ENCODE measurements at places on chromosomes 16 and 17.
A peak's percentile ranks its signal among the peaks of the same experiment; 100 is the strongest.

DNA sequence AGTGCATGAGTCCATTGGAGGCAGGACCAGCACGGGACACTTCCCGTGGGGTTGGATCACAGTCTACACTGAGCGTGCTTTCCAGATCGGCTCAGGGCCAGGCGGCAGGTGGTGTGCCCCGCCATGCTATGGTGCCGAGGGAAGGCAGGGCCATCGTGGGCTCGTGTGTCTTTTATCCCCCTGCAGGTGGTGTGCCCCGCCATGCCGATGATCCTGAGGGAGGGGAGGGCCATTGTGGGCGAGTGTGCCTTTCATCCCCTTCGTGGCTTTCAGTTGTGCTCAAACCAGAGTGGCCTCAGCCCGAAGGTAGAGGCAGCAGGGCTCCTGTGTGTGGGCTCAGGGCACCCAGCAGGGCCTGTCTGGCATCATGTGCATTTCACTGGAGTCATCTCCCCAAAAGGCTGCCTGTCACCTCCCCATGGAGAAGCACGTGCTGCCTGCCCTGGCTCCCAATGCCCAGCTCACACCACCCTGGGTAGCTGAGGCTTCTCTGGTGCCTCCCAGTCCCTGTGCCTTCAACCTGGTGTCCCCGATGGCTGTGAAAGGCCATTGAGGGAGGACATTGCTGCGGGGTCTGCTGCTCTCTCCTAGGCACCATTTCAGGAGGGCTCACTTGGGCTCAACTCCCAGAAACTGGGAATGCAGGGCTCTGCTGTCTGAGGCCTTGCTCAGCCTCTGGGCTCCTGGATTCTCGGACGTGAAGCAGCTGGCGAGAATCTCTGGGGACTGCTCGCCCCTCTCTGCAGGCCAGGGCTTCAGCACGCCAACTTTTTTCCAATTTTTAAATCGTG lies 207.6 kb downstream of the NPIPB11 start:
- DNase-seq: no peak

GRCh38 chr17:76791053-76791980 lies 53.4 kb downstream of the MFSD11 start:
- no peak for DNase-seq

DNA sequence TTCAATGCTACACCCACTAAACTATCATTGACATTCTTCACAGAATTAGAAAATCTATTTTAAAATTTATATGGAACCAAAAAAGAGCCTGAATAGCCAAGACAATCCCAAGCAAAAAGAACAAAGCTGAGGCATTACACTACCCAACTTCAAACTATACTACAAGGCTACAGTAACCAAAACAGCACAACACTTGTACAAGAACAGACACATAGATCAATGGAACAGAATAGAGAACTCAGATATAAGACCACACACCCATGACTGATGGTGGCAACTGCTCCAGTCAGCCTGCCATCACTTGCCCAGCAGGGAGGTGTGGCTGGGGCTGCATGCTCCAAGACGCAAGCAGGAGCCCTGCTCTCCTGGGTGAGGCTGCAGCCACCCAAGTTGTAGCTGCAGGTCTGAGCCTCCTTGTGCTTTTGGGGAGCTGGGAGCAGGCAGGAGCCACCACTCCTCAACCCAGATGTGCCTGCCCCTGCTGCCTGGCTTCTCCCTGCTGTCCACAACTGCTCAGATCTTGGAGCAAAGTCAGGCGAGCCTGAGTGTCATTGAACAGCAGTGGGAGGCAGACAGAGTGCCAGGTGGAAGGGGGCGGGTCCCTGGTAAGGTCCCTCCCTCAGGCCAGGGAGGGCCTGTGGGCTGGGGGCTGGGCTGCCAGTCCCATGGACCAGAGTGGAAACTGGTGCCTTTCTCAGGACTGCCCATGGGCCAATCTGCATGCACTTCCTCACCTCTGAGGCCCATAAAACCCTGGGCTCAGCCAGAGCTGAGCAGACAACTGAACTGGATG lies 24.7 kb downstream of the SSH2 start:
- no peak for DNase-seq

GRCh38 chr17:27521281-27522027 lies 65.2 kb downstream of the KSR1 start:
- no peak for DNase-seq

DNA sequence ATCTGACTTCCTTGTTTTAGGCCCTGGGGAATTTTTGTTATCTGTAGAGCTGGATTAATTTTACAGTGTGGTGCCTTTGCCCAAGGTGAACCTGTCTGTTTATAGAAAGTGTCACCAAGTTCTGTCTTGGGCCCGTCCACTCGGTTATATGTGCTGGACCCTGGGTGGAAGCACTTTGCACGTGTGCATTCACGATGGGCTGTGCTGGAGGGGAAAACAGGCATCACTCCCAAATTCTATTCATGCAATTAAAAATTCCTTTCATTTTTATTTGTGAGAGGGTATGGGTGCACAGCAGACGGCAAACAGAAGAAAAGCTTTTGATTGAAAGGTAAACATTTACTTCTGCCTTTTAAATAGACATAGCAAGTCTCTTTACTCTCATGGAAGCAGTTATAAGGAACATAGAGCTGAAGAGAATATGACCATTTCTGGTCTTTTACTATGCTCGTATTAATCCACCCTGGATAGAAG lies 101.2 kb downstream of the WWOX start:
- DNase-seq: no peak

DNA sequence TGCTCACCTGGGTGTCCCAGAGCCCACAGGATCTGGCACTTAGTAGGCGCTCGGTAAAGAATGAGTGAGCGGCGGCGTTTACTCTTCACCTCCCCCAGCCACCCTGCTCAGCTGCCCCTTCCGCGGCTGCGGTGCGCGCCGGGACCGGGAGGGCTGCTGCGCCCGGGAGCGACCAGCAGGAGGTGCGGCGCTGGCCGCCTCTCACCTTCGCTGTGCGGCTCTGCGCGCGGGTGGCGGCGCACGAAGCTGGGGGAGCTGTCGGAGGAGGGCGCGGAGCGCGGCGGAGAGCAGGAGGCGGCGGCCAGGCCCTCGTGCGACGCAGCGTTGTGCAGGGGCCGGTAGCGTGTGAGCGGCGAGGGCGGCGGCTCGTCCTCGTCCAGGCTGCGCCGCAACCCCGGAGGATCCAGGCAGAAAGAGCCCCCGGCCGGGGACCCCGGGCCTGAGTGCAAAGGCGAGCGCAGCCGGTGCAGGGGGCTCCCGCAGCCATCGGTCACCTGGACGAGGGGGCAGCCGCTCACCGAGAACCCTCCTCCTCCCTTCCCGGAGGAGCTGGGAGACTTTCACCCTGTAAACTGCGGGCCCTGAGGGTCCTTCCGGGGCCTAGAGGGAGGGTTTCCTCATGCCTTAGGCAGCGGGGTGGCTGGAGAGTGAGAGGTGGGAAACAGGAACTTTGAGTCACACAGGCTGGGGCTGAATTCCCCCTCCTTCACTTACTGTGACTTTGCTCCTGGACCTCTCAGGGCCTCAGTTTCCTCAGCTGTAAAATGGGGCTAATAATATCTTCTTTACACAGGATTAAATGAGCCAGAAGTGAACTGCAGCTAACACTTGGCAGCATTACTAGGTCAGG lies 12.5 kb downstream of the SAMD14 start:
- DNase-seq: peak; percentile 61

- no peak for DNase-seq
Measured at GRCh38 chr17:66468241-66469087, 166.1 kb downstream of the PRKCA start.

GRCh38 chr17:51740531-51740930 lies 418.0 kb downstream of the CA10 start:
- no peak for DNase-seq

GRCh38 chr17:81484195-81484979 lies 28.2 kb downstream of the ACTG1 start:
- DNase-seq: peak; percentile 82

- no peak for DNase-seq
Measured at GRCh38 chr16:31148281-31148728, 1.6 kb downstream of the PRSS36 start.

GRCh38 chr17:8121681-8122421 lies 2.1 kb downstream of the HES7 start:
- DNase-seq: no peak

GRCh38 chr17:31627960-31628359 lies 231.1 kb downstream of the COPRS start:
- no peak for DNase-seq

DNA sequence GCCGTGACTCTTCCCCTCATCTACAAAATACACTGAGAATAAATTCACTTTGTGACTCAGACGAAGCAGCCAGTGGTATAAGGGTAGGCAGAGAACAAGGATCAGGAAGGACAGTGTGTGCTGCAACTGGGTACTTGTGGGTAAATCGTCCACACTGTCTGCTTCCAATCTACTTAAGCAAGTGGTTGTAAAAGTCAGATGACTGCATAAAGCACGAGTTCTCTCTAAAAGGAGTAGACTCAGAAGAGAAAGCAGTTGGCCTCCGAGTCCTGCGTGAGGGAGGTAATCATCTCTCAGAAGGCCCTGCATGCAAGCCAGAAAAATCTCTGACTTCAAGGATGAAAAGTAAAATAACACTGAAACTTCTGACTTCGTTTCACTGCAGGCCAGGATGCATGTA lies 43.1 kb downstream of the ANKFY1 start:
- no peak for DNase-seq

DNA sequence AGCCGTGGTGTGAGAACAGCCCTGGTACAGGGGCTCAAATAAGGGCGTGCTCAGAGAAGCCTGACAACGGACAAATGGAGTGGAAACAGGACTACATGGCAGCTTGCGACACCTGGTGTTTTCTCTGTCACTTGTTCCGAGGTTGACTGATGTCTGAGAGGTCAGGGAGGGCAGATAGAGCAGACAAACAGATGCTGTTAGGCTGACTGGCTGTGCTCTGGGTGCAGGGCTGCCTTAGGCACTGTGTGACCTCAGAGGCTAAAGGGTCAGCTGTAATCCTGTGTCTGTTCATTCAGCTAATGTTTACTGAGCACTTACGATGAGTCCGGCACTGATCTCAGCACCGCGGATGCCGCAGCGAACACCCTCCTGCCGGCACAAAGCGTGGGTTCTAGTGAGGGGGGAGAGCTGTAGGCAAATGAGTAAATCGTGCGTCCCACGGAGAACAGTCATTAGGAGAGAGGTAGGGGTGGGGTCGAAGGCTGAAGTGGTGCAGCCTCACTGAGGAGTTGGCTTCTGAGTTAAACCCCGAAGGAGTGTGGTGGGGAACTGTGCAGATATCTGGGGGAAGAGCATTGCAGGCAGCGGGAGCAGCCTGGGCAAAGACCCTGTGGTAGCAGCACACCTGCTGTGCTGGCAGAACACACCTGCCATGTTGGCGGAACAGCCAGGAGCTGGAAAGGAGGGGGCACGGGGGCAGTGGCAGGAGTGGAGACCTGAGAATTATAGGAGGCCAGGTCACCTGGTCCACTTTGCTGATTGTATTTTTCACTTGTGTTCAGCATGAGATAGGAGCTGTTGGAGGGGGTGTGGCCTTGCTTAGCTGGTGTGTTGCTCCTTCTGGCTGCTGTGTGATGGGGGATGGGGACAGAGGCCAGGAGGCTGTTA lies 35.0 kb downstream of the GPT2 start:
- no peak for DNase-seq

- peak; percentile 68 for DNase-seq
Measured at GRCh38 chr17:66567234-66568170, 265.1 kb downstream of the PRKCA start.

DNA sequence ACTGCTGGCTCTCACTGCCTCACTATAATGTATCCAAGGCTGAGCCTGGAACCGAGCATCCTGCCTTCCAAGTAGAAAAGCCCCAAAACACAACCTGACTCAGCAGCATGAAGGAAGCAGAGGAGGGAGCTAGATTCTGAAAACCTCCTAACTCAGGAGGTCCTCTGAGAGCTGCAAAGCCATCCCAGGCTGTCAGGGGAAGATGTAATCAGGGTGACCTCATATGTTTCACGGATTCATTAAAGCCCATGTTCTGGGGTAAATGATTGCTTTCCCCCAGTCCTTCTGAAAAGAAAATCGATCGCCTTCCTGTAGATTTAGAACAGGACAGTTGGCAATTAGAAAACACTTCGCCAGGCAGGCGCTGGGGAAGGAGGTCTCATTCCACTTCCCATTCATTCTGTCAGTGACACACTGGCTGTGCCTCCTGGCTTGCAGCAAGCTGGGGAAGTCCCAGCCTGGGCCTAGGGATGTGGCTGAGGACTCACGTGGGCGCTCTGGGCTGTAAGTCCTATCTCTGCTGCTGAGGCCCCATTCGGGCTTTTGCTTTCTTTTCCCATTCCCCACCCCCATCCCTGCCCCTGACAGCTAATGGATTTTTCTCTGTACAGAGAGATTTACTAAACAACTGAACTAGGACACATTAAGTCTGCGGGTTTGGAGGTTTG lies 75.7 kb upstream of the TMEM132E start:
- DNase-seq: no peak

DNA sequence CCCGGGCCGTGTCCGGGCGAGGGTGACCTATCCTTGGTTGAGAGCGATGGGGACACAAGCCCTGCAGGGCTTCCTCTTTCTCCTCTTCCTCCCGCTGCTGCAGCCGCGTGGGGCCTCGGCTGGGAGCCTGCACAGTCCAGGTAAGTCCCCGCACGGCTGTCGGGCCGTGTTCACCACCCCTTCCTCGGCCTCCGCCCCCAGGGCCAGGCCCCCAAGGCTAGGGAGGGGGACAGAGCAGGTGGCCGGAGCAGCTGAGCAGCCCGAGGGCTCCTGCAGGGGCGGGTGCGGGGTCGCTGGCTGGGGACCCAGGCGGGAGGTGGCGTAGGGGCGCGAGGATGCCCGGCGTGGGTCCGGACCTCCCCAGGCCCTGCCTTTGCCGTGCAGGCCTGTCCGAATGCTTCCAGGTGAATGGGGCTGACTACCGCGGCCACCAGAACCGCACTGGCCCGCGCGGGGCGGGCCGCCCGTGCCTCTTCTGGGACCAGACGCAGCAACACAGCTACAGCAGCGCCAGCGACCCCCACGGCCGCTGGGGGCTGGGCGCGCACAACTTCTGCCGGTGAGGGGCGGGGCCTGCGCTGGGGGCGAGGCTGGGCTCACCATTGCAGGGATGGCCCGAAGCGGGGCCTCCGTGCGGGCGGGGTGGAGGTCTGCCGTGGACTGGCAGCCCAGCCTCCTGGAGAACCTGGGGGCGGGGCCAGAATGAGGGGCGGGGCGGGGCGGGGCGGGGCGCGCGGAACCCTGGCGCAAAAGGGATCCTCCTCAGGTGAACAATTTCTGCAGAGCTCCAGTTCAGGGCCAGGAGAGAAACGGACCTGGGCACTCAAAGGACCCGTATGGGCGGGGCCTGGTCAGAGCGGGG lies 631 bp downstream of the KREMEN2 start:
- no peak for DNase-seq

DNA sequence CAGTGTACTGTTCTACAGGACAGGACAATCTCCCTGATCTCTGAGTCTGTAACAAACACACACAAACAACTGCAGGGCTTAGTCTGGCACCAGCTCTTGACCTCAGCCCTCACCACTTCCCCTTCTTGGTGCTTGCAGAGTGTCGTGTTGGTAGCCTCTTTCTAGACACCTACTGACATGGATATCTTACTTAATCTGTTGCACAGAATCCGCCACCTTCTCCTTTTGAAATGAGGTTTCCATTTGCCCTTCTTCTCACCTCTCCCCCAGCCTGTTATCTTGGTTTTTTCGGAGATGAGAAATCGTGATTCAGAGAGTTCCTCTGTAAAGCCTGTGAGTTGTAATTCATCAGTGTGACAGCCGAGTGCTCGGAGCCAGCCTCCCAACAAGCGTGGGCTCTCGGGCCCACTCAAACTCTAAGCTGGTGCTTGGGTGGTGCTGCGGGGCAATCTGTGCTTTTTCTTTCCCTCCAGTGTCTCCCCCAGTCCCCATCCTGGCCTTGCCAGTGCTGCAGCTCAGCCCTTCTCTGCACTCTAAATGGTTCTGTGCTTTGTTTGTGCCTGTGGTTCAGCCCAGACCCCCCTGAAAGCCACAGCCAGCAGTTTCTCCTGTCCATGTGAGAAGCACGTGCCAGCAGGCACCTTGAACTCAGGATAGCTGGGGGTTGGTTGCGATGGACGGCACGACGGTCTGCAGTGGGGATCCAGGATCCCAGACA lies 28.1 kb downstream of the KIAA0513 start:
- peak; percentile 66 for DNase-seq
